ENCODE measurements at places on chromosomes 4 and X.

DNA sequence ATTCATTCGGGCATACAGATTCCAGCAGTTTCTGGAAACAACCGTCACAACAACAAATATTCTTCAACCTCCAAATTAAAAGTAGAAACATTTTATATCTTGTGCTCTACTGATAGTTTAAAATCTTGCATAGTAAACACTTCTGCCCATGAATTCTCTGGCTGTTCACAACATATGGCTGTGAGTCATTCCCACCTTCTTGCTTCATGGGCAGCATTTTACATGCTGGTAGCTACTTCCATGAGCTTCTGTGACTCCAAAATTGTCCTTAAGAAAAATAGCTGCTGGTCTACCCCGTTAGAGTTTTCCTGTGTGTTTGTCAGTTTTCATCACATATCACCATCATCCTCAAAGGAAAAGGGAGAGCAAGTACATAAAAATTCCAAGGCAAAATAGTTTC is 22.7 kb downstream of the PNPLA4 start:
- DNase-seq, result no peak

- no peak for DNase-seq
Measured at GRCh38 chr4:131054489-131055019, 1958.6 kb downstream of the C4orf33 start.

- no peak for DNase-seq
Measured at GRCh38 chrX:24063488-24063887, 8.7 kb downstream of the EIF2S3 start.

DNA sequence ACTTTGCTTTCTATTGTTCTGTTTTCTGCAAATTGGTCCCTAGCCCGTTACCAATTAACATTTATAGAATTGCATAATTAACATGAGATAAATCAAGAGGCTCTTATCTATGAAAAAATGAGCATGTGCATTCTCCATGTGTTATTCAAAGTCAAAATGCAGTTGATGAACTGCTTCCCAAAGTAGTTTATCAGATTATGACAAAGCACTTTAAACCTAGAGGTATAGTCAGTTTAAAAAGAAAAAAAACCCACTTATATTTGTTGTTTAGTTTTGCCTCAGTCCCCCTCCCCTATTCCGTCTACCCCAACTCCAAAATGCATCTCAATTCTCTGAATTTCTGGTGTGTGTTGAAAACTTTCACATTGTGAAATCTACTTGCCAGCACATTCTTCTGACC is 119.5 kb downstream of the ATXN3L start:
- no peak for DNase-seq

- DNase-seq, result no peak
Measured at GRCh38 chr4:4521136-4521535, 20.7 kb downstream of the STX18 start.

DNA sequence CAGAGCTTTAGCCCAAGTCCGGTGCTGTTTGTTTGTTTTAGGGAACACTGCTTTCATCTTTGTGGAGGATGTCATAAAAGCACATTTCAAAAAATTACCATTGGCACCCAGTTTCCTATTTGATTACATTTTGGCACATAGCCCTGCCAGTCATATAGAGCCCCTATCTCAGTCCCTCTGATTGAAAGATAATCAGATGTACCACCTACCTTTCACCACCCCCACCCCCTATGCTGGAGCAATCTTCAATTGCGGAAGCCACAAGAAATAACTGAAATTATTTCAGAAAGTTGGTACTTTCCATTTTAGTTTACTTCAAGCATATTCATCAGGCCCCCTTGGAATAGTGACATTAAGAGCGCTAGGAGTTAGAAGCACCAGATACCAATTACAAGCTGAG is 136.7 kb upstream of the RPL34 start:
- no peak for DNase-seq

DNA sequence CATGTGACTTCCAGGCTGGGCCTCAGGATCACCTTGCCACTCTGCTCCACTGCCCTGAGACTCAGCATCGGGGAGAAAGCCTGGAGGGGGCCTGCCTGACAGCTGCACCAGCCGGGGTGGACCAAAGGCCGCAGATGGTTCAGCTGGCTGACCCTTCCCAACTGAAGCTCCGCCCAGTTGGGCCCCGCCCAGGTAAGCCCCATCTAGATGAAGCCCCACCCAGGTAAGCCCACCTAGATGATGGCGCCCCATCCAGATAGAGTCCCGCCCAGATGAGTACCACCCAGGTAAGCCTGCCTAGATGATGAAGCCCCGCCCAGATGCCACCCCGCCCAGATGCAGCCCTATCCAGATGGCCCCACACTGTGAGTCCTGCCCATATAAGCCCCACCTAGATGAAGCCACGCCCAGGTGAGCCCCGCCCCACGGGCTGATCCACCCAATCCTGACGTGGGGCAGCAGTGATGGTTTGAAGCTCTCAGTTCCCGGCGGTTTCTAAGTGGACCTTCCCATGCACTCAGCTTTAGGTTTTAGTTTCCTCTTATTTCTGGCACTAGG is 10.0 kb downstream of the ZFYVE28 start:
- no peak for DNase-seq

DNA sequence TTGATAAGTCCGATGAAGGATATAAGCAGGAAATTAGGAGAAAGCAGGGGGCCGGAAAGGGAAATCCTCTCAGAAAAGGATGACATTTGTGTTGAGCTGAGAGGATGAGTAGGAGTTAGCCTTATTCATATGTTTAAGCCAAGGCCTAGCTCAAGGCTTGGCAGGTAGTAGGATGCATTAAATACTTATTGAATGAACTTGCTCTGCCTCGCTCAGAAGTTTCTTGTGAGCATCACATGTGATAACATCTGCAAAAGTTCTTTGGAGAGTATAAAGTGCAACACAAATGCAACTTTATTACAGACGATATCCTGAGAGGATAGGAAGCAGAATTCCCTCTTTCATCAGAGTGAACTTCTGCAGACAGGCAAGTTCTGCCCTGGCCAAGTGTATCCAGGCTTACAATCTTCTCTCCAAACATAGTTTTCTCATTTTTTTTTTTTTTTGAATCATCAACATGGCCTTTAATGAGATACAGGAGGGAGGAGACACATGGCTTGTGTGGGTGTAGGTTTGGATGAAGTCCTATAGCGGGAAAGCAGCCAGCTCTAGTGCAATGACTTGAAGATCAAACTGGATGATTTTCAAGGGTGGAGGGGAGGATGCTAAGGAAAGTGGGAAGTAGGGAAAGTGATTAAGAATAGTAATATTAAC is 48.1 kb downstream of the LUZP4 start:
- no peak for DNase-seq

GRCh38 chr4:90582087-90582486 is 454.9 kb downstream of the CCSER1 start:
- no peak for DNase-seq

- no peak for DNase-seq
Measured at GRCh38 chr4:41410049-41410448, 127.9 kb upstream of the LIMCH1 start.

- no peak for DNase-seq
Measured at GRCh38 chrX:109534933-109535332, 1.7 kb upstream of the NXT2 start.

- no peak for DNase-seq
Measured at GRCh38 chr4:173936861-173937260, 346.6 kb downstream of the FBXO8 start.

DNA sequence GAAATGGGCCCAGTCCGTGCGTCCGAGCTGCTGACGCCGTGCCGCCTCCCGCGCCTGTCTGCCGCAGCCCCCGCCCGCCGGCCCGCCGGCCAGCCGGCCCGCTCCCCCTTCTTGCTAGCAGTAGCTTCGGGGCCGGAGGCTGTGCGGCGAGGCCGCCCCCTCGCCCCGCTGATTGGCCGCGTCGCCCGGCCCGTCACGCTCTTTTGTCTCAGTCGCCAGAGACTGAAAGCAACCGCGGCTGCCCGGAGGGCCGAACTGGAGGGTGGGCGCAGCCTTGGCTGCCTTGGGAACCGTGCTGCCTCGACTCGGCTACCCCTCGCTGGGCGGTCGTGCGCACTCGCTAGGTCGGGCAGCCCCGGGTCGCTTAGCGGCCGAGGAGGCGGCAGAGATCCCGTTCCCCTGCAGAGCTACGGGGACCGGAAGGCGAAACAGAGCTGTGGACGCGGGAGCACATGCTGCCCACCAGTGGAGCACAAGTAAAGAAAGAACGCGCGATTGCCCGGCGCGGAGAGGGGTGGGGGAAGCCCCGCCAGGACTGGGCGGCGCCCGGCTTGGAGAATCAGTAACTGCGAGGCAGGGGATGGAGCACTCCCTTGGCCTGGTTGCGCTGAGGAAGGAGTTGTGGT is at the start of gene ZCCHC18:
Gene ZCCHC18, plus strand, starts transcription at position 198 of the 626 bp plus-strand sequence. CDS start 1,589 bp downstream, outside the sequence.
- no peak for DNase-seq

DNA sequence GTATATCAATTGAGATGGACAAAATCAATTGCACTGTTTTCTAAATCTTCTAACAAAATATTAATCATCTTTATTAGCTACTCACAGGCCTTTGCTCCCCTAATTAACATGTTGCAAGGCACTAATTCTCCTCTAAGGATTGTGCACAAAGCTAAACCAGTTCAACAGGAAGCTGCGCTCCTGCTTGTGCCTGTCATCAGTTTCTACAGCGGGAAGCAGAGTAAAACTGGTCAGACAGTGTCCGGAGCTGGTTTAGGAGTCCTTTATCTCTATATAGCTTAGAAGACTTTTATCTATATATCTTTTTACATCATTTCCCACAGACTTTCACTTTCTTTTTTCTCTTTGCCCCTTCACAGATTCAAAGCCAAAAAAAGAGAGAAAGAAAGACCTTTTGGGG is 79.1 kb downstream of the ELOVL6 start:
- DNase-seq, result no peak

GRCh38 chr4:178275671-178276360 is 833.6 kb upstream of the AGA start:
- DNase-seq, result no peak

DNA sequence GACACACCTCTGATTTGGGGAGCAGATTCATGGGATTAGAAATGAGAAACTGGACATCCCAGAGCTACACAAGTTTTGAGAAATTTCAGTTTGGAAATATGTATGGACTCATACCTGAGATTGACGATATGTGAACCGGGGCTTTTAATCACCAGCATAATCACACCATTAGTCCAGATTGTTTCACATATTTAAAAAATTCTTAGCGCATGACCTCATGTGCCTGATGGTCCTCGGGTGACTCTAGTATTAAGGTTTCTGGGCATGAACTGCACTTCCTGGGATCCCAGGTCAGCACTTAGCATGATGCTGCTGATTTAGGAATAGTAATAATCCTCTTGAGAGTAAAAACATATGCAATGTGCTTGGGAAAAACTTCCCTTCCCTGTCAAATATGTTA is 91.9 kb upstream of the BCOR start:
- no peak for DNase-seq

DNA sequence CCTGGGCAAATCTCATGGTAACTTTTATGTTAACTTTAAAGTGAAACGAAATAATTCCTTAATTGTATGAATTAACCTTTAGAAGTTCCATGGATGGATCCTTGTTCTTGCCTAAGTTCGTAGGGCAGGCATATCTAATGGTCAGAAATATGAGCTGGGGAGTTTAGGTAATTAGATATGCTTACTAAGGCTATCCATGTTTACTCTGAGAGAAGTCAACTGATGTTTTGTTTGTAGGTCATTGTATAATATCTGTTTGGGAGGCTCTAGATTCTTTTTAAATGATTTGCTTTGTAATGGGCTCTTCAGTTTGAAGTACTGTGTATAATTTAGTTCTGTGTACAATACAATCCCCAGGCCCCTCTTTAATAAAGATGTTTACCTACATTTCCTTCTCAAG is 117.0 kb downstream of the DCK start:
- no peak for DNase-seq

- no peak for DNase-seq
Measured at GRCh38 chrX:98607739-98608138, 1724.0 kb downstream of the RPA4 start.

DNA sequence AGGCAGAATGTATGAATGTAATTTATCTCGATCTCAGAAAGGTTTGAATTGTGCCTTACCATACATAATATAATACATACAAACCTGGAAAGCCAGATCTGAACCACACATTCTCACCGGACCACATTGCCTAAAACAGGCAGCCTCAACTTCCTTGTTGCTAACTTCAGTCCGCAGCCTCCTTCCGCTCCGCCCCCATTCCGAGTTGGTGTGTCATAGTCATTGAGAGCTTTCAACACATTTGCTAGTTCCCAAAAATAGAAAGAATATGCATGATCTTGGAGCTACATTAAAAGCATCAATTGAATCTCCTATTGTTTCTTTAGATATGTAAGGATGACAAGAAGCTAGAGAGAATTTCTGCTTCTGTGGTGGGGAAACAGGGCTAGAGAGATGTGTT is 127.2 kb downstream of the ARHGEF9 start:
- peak; percentile 48 for DNase-seq

- DNase-seq, result no peak
Measured at GRCh38 chrX:7147413-7147977, at the start of gene STS. TSS of gene STS (plus strand) at chrX:7147712. CDS start at chrX:7253200, 105,488 bp downstream.

- DNase-seq, result no peak
Measured at GRCh38 chrX:44228621-44229020, 114.9 kb downstream of the EFHC2 start.

GRCh38 chrX:134868771-134869495 is 121.9 kb upstream of the SMIM10 start:
- DNase-seq, result peak; percentile 40

DNA sequence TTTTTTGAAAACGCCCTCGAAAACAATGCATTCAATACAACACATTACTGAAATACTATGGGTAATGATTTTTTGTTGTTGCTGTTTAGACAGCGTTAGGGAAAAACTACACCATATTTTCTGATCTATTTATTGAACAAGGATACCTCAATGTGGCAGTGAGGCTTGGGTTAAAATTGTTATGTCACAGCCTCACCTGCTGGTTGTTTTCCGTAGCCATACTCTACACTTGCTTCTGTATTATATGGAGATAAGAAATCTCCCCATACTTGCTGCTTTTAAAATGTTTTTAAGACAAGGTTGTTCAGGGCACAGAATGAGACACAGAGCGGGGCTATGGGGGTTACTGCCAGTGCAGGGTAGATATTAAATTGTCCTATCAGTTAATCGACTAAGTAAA is 221.6 kb upstream of the FTHL17 start:
- DNase-seq, result no peak

DNA sequence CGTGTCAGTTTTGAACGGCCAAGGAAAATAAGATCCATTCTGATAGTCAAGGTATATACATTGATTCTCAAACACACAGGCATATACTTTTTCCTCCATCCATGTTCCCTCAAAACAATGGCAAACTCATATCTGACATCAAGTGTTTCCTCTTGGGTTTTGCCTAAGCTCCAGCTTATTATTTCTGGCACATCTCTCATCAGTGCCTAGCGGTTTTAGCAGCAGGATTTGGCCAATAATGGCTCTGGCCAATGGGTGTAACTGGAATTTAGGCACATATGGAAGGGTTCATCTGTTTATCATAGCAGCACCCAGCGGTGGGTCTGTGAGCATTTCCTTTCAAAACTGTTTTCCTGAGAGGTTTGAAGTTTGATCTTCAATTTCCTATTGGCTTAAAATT is 161.6 kb upstream of the TLL1 start:
- no peak for DNase-seq

- peak; percentile 53 for DNase-seq
Measured at GRCh38 chr4:147060151-147060931, 114.7 kb upstream of the TTC29 start.

- DNase-seq, result no peak
Measured at GRCh38 chrX:68424719-68425118, 8.6 kb downstream of the OPHN1 start.

Measured in HS-5 (cell line).